Bronchus fibroblast of lung (primary cell): ENCODE measurements at places on chromosomes 6 and 20. TPM values are rescaled to one million over a fixed set of nuclear protein-coding genes. Genes with fewer than 3 reads are reported as not detected.

The FAM184A gene
- total RNA-seq, result 0.17 and 0.45 TPM in 2 replicates

The ULBP3 gene
- total RNA-seq, result 15.9 and 18.5 TPM in 2 replicates

The SEMG1 gene
- total RNA-seq, result not detected in 2 replicates

The SRSF6 gene
- 47.9 and 49.8 TPM in 2 replicates for total RNA-seq

The SOX4 gene
- total RNA-seq, result 5.1 and 5.9 TPM in 2 replicates

The PDYN gene
- total RNA-seq, result not detected in 2 replicates

The MDFI gene
- total RNA-seq, result 7.0 and 7.6 TPM in 2 replicates

The UNC93A gene
- total RNA-seq, result not detected in 2 replicates

The LIN28B gene
- not detected in 2 replicates for total RNA-seq

The EPB41L1 gene
- 7.9 and 11.1 TPM in 2 replicates for total RNA-seq

The FAM210B gene
- total RNA-seq, result 25.6 and 26.6 TPM in 2 replicates
